Islet precursor cell (in vitro differentiated cells): ENCODE measurements at places on chromosomes 4 and X.

DNA sequence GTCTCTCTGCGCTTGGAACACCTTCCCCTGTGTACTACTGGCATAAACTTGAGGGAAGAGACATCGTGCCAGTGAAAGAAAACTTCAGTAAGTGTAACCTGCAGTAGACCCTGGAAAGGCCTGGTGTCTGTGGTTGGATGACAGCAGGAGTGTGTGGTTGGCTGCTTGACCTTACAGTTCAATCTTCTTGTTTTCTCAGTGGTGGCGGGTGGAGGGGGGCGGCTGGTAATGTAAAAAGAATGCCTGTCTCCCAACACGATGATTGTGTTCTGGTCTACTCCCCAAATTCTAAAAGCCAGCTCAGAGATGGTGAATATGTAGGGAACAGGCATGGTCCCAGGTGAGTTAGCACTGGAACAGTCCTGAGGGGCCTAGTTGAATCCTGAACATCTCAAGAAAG, 18.6 kb downstream of the PSMD10 start:
- DNase-seq, result no peak

GRCh38 chrX:38929966-38930421, 128.7 kb downstream of the MID1IP1 start:
- no peak for DNase-seq

GRCh38 chrX:1336948-1337779, 579 bp downstream of the IL3RA start:
- DNase-seq, result no peak

GRCh38 chr4:4994312-4995097, 24.8 kb downstream of the CYTL1 start:
- DNase-seq, result no peak

- DNase-seq, result no peak
These were observed 108.3 kb downstream of the DCTD start for GRCh38 chr4:182808673-182809416.

- DNase-seq, result no peak
These were observed 27.8 kb downstream of the ELF4 start for GRCh38 chrX:130082244-130083106.

DNA sequence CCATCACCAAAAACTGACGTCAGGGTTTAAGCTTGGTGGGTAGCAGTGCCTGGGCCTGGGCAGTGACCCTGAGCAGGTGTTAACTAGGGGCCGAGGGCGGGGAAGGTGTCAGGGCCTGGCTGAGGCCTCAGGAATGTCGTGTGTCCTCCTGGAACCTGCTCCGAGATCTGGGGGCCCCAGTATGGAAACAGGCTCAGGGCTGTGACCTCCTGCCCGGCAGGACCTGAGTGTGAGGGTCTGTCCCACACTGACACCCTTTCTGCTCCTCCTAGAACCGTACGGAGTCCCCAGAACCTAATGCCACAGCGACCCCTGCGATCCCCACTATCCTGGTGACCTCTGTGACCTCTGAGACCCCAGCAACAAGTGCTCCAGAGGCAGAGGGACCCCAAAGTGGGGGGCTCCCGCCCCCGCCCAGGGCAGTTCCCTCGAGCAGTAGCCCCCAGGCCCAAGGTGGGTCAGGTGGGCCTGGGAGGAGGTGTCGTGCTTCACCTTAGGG, 741 bp downstream of the HGFAC start:
- DNase-seq, result no peak

DNA sequence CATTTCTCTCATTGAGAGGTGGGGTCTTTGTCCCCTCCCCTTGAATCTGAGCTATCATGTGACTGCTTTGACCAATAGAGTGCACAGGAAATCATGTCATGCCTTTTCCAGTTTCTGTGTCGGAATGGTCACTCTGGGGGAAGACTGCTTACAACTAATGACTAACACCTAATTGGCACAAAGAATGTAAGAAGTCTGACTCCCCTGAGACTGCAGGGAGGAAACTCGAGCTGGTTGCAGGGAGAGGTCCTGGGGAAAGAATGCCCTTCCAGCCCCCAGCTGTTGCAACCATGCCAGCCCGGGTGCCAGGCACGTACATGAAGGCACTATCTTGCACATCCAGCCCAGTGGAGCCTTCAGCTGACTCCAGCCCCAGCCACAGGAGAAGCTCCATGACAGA, 254.2 kb downstream of the DHX15 start:
- peak; percentile 73 for DNase-seq

DNA sequence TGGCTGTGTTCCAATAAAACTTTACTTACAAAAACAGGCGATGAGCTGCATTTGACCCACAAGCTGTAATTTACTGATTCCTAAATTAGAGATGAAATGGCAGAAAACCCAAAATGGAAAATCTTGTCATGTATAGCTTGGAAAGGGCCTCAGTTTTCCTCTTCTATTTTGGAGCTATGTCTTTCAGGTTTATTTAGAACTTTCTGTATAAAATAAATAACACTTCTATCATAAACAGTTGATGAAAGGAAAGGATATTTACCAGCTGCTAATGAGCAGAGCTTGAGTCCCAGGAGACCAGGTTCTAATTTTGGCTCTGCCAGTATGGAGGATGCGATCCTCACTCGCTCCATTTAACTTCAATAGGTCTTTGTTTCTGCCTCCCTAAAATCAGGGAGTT, 213.5 kb downstream of the LDB2 start:
- DNase-seq, result no peak

GRCh38 chr4:21888195-21888976, 60.2 kb downstream of the KCNIP4 start:
- DNase-seq, result no peak
